Trophoblast cell (in vitro differentiated cells and primary cell): ENCODE measurements at places on chromosomes 5 and 9.
A peak's percentile ranks its signal among the peaks of the same experiment; 100 is the strongest.

- no peaks in the 10 kb centered on the region for H3K36me3 ChIP-seq
- H3K4me1 ChIP-seq, result peaks cover 9% of the 10 kb centered on the region
- DNase-seq, result no peak
Measured at GRCh38 chr5:151225475-151225874, 1.6 kb upstream of the CCDC69 start.

GRCh38 chr5:2113348-2114131 lies 230.8 kb upstream of the IRX4 start:
- H3K27ac ChIP-seq, result no peak overlapping the region
- H3K4me3 ChIP-seq, result no peak overlapping the region
- no peaks in the 10 kb centered on the region for H3K36me3 ChIP-seq
- no peaks in the 10 kb centered on the region for H3K4me1 ChIP-seq

GRCh38 chr5:14526493-14526892 lies 55.1 kb upstream of the OTULINL start:
- H3K27me3 ChIP-seq, result no peaks in the 10 kb centered on the region
- no peak overlapping the region for H3K27ac ChIP-seq
- H3K4me3 ChIP-seq, result no peak overlapping the region
- DNase-seq, result no peak

DNA sequence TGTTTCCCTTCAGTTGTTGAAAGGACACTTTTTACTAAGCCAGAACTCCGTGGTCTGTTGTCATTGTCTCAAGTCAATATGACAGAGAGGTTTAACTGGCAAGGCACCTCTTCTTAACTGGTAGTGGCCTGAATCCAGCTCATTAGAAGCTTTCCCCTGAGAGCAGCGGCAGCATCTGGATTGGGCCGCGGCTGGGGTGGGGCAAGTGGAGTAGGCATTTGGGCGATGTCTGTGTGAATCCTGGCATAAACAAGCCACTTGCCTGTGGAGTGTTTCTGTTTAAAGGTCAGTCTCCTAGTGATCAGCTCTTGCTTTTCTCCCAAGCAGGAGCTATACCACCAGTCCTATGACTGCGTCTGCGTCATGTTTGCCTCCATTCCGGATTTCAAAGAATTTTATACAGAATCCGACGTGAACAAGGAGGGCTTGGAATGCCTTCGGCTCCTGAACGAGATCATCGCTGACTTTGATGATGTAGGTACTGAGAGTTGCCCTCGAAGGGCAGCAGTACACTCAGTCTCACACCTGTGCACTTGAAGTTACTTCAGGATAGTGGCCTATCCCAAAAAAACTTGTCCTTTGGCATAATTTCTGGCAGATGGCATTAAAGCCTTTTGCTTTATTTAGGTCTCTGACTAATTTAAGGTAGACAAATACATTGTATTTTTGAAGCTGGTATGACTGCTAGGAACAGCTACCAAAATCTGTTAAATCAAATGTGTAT lies 48.9 kb downstream of the CFAP90 start:
- H3K27me3 ChIP-seq, result no peaks in the 10 kb centered on the region
- H3K36me3 ChIP-seq, result no peaks in the 10 kb centered on the region
- no peaks in the 10 kb centered on the region for H3K4me1 ChIP-seq
- H3K27ac ChIP-seq, result no peak overlapping the region

GRCh38 chr5:165894916-165895315 lies 2389.5 kb downstream of the MAT2B start:
- no peaks in the 10 kb centered on the region for H3K4me1 ChIP-seq
- H3K36me3 ChIP-seq, result no peaks in the 10 kb centered on the region
- no peak overlapping the region for H3K27ac ChIP-seq
- no peaks in the 10 kb centered on the region for H3K27me3 ChIP-seq
- H3K4me3 ChIP-seq, result no peak overlapping the region
- DNase-seq, result no peak

- no peaks in the 10 kb centered on the region for H3K36me3 ChIP-seq
- H3K27me3 ChIP-seq, result no peaks in the 10 kb centered on the region
- H3K4me3 ChIP-seq, result no peak overlapping the region
Measured at GRCh38 chr5:82918311-82919031, 158.7 kb downstream of the TMEM167A start.

- no peak overlapping the region for H3K4me3 ChIP-seq
- no peak overlapping the region for H3K27ac ChIP-seq
- H3K36me3 ChIP-seq, result peaks cover 4% of the 10 kb centered on the region
- H3K4me1 ChIP-seq, result peaks cover 29% of the 10 kb centered on the region
Measured at GRCh38 chr5:179261301-179262125, 83.7 kb downstream of the ADAMTS2 start.

- peaks cover 16% of the 10 kb centered on the region for H3K36me3 ChIP-seq
- peaks cover 2% of the 10 kb centered on the region for H3K4me1 ChIP-seq
- peak; percentile 82 for DNase-seq
- no peak overlapping the region for H3K4me3 ChIP-seq
Measured at GRCh38 chr5:32360906-32361305, 48.2 kb upstream of the MTMR12 start.

DNA sequence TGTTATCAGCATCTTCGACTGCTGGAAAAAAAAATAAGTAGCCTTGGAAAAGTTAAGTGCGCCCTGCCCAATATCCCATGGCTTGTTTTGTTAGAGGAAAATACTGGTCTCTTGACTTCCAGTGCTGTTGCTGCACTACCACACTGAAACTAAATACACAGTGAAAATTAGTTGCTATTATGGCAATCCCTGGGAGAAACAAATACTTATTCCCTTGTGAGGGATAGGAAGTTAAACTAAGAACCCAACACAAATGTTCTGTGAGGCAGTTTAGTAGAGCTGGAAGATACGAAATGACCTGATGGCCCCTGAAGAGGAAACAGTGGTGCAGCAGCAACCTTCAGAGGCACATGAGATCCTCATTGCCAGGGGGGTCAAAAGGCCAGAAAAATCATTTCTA lies 164.0 kb downstream of the ARL15 start:
- no peak for DNase-seq
- no peaks in the 10 kb centered on the region for H3K27me3 ChIP-seq
- no peak overlapping the region for H3K4me3 ChIP-seq
- H3K4me1 ChIP-seq, result peaks cover 2% of the 10 kb centered on the region
- no peak overlapping the region for H3K27ac ChIP-seq
- H3K36me3 ChIP-seq, result no peaks in the 10 kb centered on the region

GRCh38 chr5:93654676-93655075 lies 71.7 kb downstream of the NR2F1 start:
- H3K4me3 ChIP-seq, result no peak overlapping the region
- DNase-seq, result peak; percentile 24
- H3K4me1 ChIP-seq, result no peaks in the 10 kb centered on the region
- H3K27me3 ChIP-seq, result no peaks in the 10 kb centered on the region
- H3K27ac ChIP-seq, result no peak overlapping the region

DNA sequence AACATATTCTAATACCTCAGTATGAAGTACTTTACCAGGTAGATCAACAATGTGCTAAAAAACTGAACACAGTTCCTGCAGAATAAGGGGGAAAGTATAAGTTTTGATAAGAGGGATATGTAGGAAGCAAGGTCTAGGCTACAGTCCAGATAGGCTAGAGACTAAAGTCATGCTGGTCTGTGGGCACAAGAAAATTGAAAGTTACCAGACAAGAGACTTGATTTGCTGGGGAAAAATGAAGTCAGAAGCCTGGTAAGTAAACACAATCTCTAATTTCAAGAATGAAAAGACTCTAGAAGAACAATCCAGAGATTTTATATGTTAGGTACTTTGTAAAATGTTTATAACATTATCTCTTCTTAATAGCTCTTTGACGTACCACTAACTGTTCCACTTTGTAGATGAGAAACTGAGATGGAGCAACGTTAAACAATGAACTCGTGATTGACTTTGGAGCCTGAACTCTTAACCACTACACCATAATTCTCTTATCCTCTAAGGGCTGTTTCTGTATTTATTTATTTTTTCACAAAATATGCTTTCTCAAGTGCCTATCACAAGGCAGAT lies 19.5 kb downstream of the ADAMTS6 start:
- H3K4me3 ChIP-seq, result no peak overlapping the region
- H3K4me1 ChIP-seq, result no peaks in the 10 kb centered on the region
- peaks cover 24% of the 10 kb centered on the region for H3K36me3 ChIP-seq
- H3K27me3 ChIP-seq, result no peaks in the 10 kb centered on the region

DNA sequence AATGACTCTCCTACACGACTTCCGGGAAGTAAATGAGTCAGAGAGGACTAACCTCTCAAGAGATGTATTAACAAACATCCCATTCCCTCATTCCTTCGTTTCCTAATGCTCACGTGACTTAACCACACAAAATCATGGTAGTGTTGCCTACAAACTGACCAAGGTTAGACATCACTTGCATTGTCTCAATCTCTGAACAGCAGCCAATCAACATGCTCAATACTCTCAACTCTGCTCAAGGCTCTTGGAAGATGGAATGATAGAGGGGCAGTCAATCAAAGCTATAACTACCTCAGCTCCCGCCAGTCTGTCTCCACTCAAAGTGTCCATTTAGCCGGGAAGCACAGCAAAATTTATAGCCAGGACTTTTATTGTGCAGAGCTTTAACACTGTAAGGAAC lies 143.8 kb upstream of the PIK3R1 start:
- H3K27me3 ChIP-seq, result no peaks in the 10 kb centered on the region
- peaks cover 4% of the 10 kb centered on the region for H3K4me1 ChIP-seq
- no peak overlapping the region for H3K27ac ChIP-seq
- DNase-seq, result peak; percentile 26

DNA sequence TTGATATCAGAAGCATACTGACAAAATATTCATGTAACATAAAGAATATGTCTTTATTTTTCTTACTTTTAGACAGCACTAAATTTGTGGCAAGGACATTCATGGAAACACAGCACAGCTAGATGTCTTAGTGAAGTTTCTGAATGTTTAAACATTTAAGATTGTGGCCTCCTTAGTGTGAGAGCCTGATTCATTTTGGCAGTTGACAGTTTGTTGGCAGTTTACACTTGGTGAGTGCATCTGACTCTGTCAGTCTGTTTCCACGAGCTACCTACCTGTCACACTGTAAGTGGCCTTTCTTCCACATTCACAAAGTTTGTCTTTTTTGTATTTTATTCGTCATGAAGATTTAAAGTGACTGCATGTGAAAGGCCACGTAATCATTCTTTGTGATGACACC lies 436.8 kb downstream of the TUSC1 start:
- no peak overlapping the region for H3K4me3 ChIP-seq
- H3K27ac ChIP-seq, result no peak overlapping the region
- H3K27me3 ChIP-seq, result no peaks in the 10 kb centered on the region

DNA sequence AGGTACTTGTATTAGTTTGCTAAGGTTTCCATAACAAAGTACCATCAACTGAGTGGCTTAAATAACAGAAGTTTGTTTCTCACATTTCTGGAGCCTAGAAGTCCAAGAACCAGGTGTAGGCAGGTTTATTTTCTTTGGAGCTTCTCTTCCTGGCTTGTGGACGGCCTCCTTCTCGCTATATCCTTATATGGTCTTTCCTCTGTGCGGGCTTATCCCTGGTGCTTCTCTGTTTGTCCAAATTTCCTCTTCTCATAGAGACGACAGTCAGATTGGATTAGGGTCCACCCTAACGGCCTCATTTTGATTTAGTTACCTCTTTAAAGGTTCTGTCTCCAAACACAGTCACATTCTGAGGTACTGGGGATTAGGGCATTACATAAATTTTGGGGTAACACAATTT lies 88.3 kb downstream of the RMI1 start:
- H3K36me3 ChIP-seq, result no peaks in the 10 kb centered on the region
- H3K27me3 ChIP-seq, result no peaks in the 10 kb centered on the region
- DNase-seq, result no peak
- no peaks in the 10 kb centered on the region for H3K4me1 ChIP-seq
- H3K27ac ChIP-seq, result no peak overlapping the region

GRCh38 chr9:108182950-108183381 lies 672.8 kb downstream of the ACTL7B start:
- H3K27me3 ChIP-seq, result no peaks in the 10 kb centered on the region
- no peaks in the 10 kb centered on the region for H3K36me3 ChIP-seq
- H3K4me1 ChIP-seq, result peaks cover 8% of the 10 kb centered on the region
- no peak overlapping the region for H3K27ac ChIP-seq
- no peak for DNase-seq

DNA sequence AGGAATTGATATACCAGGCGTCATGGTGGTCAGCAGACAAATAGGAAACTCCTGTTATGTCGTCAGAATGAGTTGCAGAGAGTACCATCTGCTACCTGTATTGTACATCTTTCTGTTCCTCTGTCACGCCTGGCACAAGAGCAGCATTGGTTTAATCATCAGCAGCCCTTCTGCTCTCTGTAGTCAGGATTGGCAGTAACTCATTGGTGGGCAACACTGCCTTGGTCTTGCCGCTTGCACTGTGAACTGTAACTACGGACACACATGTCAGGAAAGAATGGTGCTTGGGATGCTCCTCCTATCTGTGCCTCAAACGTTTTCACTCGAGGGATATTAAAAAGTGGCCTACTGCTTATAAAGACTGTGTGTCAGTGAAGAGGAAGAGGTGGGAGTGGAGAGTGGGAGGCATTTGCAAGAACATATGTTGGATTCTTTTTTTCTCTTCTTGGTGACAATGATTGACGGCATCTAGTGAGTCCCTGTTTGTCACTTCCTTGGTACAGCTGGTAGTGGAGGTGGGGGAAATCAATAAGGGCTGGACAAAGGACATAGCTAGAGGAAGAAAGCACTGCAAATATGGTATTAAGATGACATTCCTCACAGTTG lies 76.6 kb downstream of the F2RL2 start:
- no peak overlapping the region for H3K4me3 ChIP-seq
- no peak overlapping the region for H3K27ac ChIP-seq
- peak; percentile 11 for DNase-seq
- no peaks in the 10 kb centered on the region for H3K4me1 ChIP-seq

DNA sequence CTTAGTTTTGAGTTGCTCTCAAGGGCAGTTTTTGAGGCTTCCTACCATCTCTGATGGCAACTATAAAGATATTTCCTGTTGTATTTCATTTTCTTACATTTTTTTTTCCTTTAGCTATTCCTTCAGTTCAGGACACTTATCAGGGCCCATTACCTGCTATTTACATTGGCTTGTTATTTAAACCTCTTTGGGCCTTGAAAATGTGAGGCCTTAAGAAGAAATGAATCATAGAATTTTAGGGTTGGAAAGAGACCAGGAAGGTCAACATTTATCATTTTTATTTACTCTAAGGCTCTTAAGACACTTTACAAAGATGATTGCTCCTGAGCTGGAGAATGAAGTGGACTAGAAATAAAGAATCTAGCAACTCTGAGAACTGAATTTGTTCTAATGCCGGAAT lies 335.2 kb downstream of the DTWD2 start:
- no peak overlapping the region for H3K4me3 ChIP-seq
- no peak for DNase-seq
- no peak overlapping the region for H3K27ac ChIP-seq
- no peaks in the 10 kb centered on the region for H3K27me3 ChIP-seq

GRCh38 chr9:69975681-69976080 lies 68.0 kb upstream of the MAMDC2 start:
- no peaks in the 10 kb centered on the region for H3K27me3 ChIP-seq
- H3K27ac ChIP-seq, result peak overlapping the region; percentile 79
- H3K4me3 ChIP-seq, result no peak overlapping the region
- peaks cover 6% of the 10 kb centered on the region for H3K4me1 ChIP-seq
- no peaks in the 10 kb centered on the region for H3K36me3 ChIP-seq
- no peak for DNase-seq

DNA sequence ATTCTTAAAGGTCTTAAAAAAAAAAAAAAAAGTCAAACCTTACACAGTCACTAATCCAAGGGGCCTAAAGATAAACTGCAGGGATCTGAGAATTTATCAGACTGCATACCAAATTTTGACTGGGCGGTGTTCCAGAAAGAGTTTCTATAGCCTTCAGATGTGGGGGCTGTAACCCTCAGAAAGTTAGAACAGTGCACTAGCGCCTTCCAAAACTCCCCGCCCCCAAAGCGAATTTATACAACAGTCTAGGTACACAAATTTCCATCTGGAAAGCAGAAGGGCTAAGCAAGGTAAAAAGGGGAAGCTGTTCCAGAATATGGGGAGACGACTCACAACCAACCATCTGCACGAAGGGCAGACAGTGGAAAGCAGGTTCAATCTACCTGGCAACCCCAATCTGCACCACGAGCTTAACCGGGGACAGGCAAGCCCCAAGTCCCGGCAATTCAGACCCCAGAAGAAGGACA lies 813 bp downstream of the ERMP1 start:
- no peak overlapping the region for H3K27ac ChIP-seq
- no peaks in the 10 kb centered on the region for H3K27me3 ChIP-seq
- DNase-seq, result no peak
- peaks cover 2% of the 10 kb centered on the region for H3K36me3 ChIP-seq
